GM18507 (cell line): ENCODE measurements at places on chromosomes 3 and 15.

- no peak for DNase-seq
Measured at GRCh38 chr15:29815000-29815710, 7.1 kb downstream of the TJP1 start.

DNA sequence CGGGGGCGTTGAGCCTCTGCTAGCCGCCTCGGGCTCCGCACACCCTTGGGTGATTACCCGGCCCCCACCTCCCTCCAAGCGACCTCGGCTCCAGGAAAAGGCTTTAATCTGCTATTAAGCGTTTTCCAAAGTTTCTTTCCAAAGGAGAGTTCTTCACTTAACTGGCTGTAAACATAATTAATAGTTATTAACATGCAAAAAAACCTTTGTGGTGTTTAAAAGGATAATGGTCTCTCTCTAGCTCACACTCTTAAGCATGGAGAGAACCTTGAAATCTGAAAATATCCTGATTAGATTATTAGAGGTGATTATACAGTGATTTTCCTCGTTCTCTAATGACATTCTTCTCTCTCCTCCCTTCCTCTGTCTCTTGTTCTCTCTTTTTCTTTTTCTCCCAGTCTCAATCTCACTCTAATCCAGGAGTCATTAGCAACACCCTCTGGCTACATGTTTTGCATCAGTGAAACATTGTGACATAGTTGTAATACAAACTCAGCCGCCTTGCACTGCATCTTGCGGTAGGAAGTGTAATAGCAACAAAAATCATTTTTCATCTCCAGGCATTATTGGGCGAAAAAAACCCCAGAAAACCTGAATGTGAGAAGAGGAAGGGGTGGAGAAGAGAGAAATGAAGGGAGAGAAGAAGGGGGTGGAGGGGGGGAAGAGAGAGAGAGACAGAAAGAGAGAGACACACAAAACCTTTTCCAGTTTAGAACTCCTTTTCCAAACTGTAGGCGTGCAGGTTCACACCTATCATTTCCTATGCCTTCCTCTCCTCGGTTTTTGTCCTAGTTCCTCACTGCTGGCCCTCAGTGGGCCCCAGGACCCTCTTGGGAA is 24.4 kb downstream of the NR2F2 start:
- DNase-seq, result no peak

DNA sequence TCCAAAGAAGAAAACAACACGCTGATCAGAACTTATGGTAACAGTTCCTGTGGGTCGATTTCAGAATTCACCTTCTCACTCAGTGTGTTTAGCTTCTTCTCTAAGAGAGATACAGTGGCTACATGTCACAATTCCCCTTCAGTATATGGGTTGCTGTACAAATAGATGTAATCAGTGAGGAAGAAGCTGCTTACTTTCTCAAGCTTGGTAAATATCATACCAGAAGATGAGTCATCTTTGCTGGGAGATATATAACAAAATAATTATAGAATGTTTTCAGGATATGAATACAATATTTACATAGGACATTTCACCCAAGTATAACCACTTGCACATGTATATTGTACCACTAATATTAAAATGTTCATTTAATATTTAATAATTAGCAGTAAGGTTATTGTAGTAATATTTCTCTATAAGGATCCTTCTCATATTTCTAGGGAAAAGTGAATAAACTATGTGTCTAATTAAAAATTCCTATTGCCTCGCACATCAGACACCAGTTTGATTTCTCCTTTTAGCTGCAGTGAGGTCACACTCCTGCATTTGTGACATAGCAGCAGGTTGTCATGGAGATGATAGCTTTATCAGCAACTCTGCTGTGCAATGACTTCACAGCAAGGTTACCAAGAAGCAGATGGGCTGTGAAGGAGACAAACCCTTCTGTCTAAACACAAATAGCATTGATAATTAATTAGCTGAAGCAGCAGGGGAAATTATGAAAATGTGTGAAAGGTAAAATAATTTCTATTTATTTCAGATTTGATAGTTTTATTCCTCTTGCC is 211.4 kb downstream of the TUSC7 start:
- DNase-seq, result no peak

GRCh38 chr3:101828276-101828675 is 21.0 kb upstream of the NFKBIZ start:
- no peak for DNase-seq

GRCh38 chr15:81886591-81886990 is 159.2 kb downstream of the MEX3B start:
- DNase-seq, result no peak

GRCh38 chr15:70023064-70023768 is 74.5 kb downstream of the TLE3 start:
- peak; percentile 56 for DNase-seq

DNA sequence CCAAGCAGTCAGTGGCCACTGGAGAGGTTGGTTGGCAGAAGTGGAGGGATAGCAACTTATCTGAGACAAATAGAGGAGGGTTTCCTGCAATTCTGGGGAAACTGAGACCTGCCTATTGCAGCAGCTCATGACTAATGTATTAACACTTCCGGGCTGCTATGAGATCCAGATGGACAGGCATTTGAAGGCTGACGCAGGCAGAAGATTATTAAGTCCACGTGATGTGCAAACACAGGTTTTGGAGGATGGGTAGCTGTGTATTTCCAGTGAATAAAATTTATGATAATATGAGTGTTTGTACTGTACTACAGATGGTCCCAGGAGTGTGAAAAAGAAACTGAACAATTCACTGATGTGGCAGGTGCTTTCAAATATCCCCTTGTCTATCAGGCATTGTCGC is 28.5 kb upstream of the CFAP161 start:
- DNase-seq, result no peak

DNA sequence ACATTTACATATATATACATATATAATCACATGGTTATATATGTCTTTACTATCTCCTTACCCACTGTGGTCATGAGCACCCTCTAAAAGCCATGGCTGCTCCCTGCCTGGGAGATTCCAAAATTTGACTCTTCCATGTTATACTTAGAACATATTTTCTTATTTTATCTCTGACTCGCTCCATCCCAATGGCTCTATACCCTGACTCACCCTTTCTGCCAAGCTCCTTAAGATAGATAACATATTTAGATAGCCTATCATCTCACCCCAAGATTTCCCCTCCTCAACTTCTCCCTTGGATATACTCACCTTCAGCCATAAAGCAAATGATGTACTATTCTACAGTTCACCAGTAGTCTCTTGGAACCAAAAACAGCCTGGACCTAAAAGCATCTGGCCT is 65.1 kb downstream of the CD200R1L start:
- DNase-seq, result no peak

GRCh38 chr3:49007771-49008528 is 759 bp downstream of the WDR6 start:
- peak; percentile 77 for DNase-seq

- no peak for DNase-seq
Measured at GRCh38 chr15:63435204-63435820, 53.7 kb upstream of the CA12 start.

DNA sequence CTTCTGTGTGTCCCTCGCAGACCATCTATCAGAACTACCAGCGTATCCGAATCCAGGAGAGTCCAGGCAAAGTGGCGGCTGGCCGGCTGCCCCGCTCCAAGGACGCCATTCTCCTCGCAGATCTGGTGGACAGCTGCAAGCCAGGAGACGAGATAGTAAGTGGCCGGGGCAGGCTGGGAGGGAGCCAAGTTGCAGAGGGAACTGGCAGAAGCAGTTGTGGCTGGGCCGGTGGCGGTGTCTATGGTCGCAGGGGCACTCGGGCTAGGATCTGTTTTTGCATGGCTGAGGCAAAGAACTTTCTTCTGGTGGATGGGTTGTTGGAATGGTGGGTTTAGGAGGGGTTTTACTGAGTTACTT is 10.1 kb downstream of the MCM2 start:
- DNase-seq, result no peak

DNA sequence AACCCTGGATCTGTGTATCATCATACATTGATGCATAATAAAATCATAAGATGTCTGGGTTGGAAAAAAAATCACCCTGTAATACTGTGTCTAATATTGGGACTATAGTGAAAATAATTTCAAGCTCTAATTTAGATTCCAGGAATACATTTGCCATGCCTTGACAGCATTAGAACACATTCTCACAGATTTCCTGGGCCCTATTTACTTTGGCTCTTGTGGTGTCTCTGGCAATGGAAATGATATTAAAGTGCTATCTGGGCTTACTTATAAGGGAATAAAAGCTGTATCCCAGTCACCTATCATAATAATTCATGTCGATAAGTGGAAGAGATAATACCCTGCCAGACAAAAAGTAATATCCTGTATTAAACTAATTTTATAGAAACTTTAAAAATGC is 472.0 kb downstream of the ZPLD1 start:
- no peak for DNase-seq

DNA sequence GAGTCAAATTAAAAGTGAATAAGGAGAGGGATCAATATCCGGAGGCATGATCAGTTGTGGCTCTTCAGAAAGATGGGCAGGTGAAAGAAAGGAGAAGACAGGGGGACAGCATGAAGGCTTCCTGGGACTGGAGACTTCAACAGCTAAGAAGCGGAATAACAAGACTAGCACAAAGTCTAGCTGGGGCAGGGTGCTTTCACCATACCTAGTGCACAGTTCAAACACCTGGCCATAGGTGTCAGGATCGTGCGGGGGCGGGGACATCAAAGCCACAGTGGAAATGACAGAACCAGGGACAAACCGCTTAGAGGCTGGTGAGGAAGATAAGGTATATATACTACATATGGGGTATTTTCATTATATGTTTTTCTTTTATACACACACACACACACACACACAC is 66.2 kb upstream of the FOXP1 start:
- no peak for DNase-seq

DNA sequence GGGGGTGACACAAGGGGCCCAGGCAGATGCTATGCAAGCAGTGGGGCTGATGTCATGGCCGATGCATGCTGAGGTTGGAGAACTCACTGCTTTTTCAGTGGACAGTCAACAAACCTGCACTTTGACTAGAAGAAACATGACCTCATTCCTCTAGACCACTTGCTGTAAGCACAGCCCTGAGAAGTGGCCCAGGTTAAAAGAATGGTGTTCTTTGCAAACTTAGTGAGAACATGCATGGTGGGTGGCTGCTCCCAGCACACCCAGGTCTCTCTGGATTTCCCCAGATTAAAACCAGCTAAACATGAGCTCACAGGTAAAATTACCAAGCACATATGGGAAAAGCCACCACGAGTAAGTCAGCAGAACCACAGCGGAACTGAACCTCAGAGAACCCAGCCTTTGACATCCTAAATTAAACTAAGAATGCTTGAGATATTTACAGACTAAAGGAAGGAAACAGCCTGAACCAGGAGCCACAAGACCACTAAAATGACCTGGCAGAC is 15.5 kb downstream of the DLEC1 start:
- DNase-seq, result no peak

GRCh38 chr15:55267401-55268175 is 22.0 kb downstream of the RAB27A start:
- DNase-seq, result no peak

DNA sequence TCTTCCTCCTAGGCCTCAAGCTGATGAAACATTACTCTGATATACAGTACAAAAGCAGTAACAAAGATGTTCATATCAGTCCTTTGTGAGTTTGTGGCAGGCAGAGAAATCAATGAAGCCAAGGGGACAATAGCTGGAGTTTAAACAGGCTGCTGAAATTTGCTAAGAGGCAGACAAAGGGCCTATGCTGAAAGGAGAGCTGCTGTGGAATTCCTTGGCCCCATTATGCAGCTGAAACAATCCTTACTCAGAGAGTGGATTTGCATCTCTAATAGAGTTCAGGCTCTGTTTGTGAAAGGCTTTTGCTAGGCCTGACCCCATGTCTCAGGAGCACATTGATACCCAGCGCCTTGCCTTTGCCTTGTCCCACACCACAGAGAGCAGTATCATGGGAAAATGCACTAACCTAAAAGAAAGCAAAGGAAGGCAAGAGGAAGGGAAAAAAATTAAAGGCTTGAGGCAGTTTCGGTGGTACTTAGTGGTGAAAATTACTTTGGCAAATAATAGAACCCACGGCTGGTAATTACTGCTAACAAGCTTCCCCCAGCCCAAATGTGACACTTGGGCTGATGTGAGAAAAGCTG is 195.0 kb upstream of the EPHA3 start:
- no peak for DNase-seq

DNA sequence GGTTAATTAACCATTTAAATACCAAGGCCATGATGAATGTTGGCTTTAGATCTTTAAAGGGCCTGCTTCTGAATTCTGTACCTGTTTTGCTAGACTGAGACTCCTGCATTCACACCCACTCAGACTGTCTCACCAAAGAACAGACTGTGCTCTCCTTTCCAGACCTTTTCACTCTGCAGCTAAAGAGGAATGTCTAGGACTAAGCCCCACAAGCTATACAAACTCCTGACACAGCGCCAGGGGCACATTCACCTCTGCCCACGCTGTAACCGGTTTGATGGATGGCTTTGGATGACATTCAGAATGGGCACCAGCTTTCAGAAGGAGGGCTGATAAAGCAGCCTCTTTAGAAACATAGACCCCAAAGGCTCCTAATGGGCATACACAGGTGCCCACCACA is 200.1 kb downstream of the KCNMB2 start:
- no peak for DNase-seq

DNA sequence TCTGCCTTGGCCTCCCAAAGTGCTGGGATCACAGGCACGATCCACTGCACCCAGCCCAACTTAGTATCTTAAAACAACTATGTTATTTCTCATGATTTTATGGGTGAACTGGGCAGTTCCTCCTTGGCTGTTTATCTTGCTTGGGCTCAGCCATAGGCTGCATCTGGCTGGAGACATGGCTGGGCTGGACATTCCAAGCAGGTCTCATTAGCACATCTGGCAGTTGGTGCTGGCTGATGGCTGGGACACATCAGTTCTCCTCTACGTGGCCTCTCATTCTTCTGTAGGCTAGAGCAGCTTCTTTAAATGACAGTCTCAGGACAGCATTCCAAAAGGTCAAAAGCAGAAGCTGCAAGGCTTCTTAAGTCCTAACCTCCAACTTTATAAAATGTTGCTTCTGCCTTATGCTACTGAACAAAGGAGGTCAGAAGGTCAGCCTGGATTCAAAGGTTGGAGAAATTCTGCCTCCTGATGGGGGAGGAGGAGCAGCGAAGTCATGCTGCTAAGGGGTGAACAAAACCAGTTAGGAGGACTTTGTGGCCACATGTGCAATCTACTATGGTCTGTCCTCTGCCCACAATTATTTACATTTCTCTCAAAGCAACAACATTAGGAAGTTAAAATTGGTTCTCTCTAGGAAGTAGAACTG is 144.0 kb downstream of the AQP9 start:
- no peak for DNase-seq

- DNase-seq, result no peak
Measured at GRCh38 chr15:69465253-69465652, 12.6 kb downstream of the RPLP1 start.

- DNase-seq, result no peak
Measured at GRCh38 chr3:100496711-100497261, 4.4 kb downstream of the TMEM45A start.

GRCh38 chr3:55376753-55377347 is 110.3 kb downstream of the WNT5A start:
- DNase-seq, result no peak

GRCh38 chr3:147864754-147865354 is 455.7 kb downstream of the ZIC1 start:
- no peak for DNase-seq
